Testis (tissue), 5 donors: ENCODE measurements at places on chromosomes 7 and 10.

DNA sequence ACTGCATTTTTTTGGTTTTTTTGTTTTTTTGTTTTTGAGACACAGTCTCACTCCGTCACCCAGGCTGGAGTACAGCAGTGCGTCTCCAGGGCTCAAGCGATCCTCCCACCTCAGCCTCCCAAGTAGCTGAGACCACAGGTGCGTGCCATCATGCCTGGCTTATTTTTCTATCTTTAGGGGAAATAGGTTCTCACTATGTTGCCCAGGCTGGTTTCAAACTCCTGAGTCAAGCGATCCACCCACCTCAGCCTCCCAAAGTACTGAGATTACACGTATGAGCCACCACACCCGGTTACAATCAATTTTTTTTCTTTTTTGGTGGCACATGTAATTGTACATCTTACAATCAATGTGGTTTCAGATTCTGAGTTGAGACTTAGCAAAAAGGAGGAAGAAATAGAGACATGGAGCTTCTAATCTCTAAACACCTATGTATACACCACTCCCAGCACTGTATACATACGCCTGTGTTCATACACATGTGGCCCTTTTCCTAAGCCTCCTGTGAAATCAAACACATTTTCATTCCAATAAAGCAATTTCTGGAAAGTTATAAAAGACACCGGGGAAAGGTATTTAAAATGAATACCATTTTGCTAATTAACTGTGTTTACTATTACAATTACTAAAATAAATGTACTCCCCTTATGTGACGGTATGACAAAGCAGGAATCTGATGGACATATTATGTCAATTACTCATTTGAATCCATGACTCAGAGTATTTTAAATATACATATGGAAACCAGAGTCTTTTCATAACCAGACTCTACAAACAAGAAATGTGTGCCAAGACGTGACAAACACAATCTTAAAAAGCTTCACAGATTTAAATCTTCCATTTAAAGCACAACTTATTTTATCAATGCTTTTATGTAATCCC is 40.9 kb downstream of the SMURF1 start:
- DNase-seq, result no peak

- DNase-seq, result peak; percentile 27
Measured at GRCh38 chr7:134691546-134692343, 45.1 kb downstream of the BPGM start.

- DNase-seq, result no peak
Measured at GRCh38 chr7:40579401-40579800, 444.6 kb downstream of the SUGCT start.

GRCh38 chr7:123552641-123553040 is 5.0 kb downstream of the NDUFA5 start:
- peak; percentile 19 for DNase-seq

DNA sequence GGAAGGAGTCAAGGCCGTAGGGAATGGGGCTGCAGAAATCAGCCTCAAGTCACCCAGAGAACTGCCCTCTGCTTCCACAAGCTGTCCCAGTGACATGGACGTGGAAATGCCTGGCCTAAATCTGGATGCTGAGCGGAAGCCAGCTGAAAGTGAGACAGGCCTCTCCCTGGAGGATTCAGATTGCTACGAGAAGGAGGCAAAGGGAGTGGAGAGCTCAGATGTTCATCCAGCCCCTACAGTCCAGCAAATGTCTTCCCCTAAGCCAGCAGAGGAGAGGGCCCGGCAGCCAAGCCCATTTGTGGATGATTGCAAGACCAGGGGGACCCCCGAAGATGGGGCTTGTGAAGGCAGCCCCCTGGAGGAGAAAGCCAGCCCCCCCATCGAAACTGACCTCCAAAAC is 50.2 kb upstream of the PDCD4 start:
- peak; percentile 66 for DNase-seq

- no peak for DNase-seq
Measured at GRCh38 chr7:11779864-11780674, 51.9 kb downstream of the THSD7A start.

DNA sequence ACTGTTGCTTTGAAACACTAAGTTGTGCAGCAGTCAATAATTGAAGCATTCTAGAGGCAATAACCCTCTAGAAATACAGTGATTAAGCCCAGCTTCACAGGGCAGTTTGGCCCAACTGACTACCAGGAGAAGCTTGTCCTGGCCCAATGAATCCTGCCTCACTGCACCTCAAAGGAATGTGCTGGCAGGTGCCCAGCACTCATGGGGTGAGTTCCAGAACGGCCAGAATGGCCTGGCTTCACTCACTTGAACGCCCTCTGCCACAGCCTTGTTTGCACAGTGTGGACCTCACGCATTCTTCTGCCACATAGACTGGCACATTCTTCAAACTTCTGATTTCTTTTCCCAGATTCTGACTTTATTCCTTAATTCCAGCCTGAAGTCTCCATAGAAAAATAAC is 6.6 kb upstream of the ITIH2 start:
- DNase-seq, result no peak

GRCh38 chr10:27743877-27744801 is 1.5 kb downstream of the MKX start:
- DNase-seq, result peak; percentile 18

GRCh38 chr7:13290975-13291374 is 603.5 kb downstream of the ARL4A start:
- DNase-seq, result no peak

- no peak for DNase-seq
Measured at GRCh38 chr7:155256761-155257481, 40.8 kb upstream of the INSIG1 start.

GRCh38 chr7:134985894-134986362 is 380 bp upstream of the AGBL3 start:
- DNase-seq, result no peak

- no peak for DNase-seq
Measured at GRCh38 chr7:70338015-70338414, 739.7 kb downstream of the AUTS2 start.

- no peak for DNase-seq
Measured at GRCh38 chr7:45986355-45987298, 65.6 kb upstream of the IGFBP3 start.

- DNase-seq, result no peak
Measured at GRCh38 chr7:80623503-80624252, 14.8 kb upstream of the CD36 start.

DNA sequence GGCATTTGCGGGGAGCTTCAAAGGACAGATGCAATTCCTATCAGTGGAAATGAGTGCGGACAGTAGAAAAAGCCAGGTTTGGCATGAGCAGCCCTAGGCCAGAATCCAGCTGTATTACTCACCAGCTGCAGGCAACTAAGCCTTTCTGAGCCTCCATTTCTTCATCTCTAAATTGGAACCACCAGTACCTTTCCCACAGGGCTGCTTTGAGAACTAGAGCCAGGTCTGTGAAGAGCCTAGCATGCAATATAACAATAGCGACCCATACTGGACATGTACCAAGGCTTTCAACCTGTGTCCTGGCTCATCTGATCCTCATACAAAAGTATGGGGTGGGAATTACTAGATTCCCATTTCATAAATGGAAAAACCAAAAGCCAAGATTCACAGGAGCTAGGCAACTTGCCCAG is 101.0 kb downstream of the GSAP start:
- DNase-seq, result no peak

DNA sequence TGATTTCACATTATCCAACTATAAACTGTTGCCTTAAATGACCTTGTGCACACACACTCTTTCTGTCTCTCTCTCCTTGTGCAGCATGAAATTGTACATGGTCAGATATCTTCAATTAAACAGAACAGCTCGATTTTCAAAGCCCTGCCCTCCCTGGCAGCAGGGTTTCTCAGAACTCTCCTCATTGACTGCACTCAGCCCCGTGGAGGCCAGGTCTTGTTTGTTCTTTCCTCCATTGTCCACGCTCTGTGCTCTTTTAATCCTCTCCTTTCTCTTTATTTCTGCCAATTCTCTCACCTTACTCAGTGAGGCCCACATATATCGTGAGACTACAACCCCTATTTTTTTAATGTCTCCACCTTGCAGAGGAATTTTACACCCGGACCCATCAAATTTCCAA is 175.9 kb upstream of the STK17A start:
- no peak for DNase-seq

DNA sequence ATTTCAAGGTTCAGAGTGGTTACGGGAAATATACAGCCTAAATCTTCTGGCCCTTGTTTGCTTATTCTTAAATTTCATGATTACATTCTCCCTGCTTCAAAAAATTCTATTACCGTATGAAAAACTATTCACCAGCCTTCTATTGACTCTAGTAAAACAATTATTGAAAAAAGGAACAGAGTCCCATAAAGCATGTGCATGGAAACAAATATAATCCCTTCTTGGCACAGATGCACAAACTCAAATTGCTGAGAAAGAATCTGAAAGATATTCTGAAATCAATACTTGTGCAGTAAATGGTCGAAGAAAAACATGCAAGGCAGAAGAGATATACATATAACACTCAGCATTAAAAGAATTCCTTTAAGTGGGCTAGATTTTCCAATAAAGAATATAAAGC is 83.6 kb downstream of the LRRN3 start:
- no peak for DNase-seq

- no peak for DNase-seq
Measured at GRCh38 chr7:115825456-115826115, 205.0 kb downstream of the TFEC start.

GRCh38 chr7:4724648-4725013 is 42.5 kb downstream of the FOXK1 start:
- DNase-seq, result no peak

DNA sequence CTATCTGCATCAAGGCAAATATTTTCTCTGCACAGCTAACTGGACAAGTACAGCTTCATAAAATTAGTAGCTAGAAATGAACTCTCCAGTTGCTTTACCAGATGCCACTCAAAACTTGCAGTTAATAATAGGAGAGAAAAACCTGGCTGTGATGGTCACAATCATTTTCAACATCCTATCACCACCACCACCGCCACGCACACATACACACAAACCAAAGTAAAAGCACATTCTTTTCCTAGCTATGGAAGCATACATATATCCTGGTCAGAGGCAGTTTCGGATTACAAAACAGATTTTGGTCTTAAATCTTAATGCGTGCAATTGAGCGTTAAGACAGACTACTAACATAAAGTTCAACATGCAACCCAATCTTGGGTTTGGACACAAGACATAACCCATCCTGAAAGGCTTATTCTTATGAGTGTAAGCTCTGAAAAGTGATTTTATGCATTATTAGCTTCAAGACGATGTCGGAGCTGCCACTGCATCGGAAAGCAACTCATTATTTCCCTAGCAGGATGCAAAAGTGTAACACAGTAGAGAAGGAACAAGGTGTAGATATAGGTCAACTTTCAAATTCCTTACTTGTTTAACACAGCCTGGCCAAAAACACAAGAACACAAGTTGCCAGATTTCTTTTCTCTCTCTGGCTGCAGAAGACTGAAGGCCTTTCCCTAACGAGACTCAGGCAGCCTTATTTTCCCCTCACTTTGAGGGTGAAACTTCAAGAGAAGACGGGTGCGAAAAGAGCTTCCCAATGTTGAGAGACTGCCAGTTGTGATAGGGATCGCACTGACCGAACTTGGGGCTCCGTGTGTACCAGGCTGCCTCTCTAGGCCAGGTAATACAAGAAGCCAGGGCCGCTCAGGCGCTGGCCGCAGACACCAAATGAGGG is 1.2 kb downstream of the CACUL1 start:
- DNase-seq, result no peak

DNA sequence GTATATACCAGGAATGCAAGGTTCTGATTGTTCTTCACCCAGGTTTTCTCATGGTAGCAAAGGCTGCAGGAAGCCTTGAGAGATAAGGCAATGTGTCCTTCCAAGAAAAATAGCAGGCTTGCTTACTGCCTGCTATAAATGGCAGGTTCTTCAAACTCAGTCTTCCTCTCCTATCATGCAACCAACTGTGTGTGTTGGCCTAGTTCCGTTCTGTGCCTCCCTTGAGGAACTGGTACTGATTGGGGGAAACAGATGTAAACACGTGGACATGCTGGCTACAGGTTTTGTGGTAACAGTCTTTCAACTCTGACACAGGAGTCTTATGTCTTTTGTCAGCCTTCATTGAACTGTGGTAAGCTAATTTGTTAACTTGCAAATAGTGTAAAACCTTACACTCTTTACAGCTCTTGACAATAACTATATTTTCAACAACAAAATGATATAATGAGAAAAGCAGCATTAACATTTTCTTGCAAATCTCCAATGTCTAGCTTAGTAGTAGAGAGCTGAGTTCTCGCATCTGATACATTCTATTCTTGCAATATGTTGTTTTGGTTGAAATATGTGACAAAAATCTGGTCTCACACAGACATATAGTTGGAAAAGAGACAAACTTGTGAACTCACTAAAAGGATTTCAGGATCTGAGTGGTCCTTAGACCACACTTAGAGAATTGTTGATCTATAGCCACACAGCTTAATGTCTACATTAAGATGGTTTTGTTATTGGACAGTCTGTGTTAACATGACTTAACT is 54.7 kb upstream of the LSM8 start:
- no peak for DNase-seq
